Vagina (tissue), 2 donors: ENCODE measurements at places on chromosomes 6 and 20.

DNA sequence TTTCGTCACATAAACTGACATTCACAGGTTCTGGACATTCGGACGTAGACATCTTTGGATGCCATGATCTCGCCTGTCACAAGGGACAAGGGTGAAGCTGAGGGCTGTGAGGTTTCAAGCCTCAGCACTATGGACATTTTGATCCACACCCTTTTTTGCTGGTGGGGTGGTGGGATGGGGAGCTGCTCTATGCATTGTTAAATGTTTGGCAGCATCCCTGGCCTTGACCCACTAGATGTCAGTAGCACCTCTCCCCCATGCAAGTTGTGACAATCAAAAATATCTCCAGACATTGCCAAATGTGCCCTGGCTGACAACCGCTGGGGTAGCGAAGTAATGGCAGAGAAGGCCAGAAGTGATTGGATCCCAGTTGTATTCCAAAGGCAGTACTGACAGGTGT is 229.4 kb downstream of the TSHZ2 start:
- DNase-seq, result no peak

GRCh38 chr6:20559924-20560551 is 25.8 kb downstream of the CDKAL1 start:
- no peak for DNase-seq

GRCh38 chr6:21769968-21770367 is 176.4 kb downstream of the SOX4 start:
- no peak for DNase-seq

- DNase-seq, result no peak
Observed at GRCh38 chr20:37393863-37394542, 48.1 kb downstream of the SRC start.

DNA sequence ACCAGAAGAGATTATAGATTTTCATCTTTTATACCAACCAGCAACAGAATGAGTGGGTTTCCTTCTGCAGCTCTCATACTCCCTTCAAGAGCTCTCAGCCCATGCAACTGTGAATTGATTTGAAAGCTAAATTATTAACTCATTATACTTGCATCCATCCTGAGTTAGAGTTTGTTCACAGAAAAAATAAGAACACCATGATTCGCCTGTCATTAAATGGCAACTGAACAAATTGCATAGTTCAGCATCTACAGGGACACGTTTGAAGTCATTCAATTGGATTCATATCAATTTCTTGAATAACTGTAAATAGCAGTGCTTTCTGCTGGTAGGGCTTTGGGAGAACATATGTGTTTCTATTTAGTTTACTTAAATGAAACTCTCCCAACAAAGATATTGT is 65.7 kb downstream of the NKAIN2 start:
- no peak for DNase-seq

DNA sequence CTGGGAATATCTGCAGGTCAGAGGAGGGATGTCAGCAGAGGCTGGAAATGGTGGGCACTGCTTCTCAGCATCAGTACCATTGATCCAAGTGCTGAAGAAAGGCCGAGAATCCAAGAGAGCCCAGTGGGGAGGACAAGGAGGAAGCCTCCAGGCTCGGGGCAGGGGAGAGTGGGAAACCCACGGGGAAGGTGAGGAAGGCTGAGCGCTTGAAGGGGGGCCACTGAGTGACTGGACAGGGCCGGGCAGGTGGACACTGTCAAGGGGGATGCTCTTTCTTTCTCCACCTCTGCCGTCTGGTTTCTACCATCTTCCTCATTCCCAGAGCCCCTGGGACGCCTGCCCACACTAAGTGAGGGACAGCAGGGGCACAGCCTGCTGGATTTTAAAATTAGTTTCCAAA is 335.0 kb downstream of the CDH4 start:
- DNase-seq, result no peak

- peak; percentile 86 for DNase-seq
Observed at GRCh38 chr6:41200296-41200900, 551 bp downstream of the TREML2 start.

- DNase-seq, result no peak
Observed at GRCh38 chr6:100488244-100488643, 23.5 kb upstream of the SIM1 start.

DNA sequence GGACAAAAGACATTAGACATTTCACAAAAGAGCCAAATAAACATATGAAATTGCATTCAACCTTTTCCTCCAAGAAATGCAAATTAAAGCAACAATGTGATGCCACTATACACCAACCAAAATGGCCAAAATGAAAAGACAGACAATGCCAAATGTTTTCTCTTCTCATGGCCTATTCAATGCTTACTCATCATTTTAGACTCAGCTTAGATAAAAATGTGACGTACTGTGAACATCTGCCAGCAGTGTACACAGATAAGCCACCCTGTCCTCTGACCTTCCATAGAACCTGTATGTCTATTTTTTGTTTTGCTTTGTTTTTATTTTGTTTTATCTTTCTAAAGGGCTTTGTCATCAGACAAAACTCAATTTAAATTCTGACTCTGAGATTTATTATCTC is 385.2 kb downstream of the FRK start:
- DNase-seq, result no peak

DNA sequence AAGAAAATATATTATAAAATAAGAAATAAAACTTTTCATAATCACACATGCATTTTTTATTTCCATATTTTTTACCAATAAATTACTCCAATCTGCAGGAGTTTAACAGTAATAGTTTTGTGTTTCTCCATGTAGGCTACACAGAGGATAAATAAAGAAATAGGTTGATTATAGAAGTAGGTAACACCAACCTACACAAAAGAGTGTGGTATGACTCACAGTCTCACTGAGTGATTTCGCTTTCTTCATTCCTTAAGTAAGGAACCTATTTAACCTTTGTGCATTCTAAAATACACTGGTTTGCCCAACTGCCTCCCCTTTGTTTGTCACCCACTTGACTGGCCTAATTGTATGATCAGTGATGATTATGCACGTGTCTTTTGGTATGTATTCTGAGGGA is 244.2 kb upstream of the RIMS1 start:
- DNase-seq, result no peak

DNA sequence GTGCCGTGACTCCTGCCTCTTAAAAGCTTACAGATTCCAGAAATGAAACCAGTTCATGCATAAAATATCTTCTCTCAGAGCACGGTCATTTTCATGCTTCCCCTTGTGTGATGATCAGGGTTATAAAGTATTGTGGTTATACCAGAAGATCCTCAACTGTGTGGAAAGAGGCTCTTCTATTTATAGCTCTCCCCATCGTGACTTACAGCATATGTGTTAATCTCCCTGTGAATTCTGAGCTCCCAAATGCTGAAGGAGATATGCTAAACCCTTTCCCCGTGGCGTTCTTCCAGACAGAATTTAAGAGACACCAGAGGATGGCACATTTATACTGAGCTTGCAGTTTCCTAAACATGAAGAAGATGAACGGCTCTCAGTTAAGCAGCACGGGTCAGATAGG is 158.8 kb downstream of the CDH26 start:
- DNase-seq, result no peak

DNA sequence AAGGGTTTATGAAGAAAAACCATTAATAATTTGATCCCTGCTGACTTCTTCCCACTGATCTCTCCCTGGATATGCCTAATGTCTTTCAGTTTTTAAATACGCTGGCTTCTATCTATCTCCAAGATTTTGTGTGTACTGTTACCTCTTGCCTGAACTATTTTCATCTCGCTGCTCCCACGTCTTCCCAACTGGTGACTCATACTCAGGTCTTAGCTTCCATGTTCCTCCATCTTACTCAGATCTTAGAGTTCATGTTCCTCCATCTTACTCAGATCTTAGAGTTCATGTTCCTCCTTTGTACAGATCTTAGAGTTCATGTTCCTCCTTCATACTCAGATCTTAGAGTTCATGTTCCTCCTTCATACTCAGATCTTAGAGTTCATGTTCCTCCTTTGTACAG is 21.6 kb downstream of the GPR6 start:
- DNase-seq, result no peak

DNA sequence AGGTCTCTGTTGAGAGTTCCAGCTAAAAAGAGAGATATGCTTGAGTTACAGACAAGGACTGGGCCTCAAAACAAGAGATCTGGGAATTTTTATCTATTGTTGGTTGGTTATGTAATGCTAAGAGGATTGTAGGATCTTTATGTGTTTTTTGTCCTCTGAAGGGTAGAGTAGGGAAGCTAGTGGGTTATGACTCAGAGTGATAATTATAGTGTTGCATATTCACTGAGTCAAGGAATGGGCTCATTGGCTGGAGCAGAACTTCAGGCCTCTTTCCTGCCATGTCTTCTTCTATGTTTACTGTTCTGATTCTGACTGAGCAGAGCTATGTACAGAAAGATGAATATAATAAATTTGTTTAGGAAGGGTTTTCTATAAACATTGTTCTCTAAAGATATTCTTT is 66.1 kb upstream of the NOX3 start:
- no peak for DNase-seq

DNA sequence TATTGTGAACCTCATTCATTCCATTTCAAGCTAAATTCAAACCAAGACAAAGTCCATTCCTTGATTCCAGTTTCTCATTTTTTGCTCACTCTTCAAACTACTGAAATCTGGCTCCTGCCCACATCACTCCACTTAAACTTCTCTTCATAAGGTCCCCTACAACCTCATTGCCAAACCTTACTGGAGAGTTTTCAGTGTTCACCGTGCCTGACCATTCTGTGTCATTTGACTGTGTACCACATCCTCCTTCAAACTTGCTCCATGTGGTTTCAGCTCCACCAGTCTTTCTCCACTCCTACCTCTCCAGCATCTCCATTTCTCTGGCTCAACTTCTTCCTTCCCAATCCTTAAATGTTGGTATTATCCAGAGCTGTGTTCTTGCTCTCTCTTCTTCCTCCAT is 38.5 kb upstream of the TAB2 start:
- no peak for DNase-seq

GRCh38 chr6:10659699-10660348 is 34.6 kb downstream of the C6orf52 start:
- DNase-seq, result no peak

- no peak for DNase-seq
Observed at GRCh38 chr6:165663736-165664558, 906 bp upstream of the PDE10A start.

DNA sequence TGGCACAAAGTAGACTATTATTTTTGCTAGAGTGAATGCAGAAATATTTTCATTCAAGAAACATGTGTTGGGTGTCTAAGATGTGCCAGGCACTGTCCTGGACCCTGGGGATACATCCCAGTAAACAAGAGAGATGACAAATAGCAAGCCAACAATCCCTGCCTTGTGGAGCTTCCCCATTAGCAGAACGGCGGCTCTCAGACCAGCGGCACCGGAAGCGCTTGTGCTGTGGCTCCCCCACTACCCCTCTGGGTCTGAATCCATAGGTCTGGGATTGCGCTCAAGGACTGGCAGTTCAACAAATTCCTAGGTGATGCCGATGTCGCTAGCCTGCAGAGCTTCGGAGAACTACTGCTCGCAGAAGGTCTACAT is 98.5 kb upstream of the AGPAT4 start:
- DNase-seq, result no peak

DNA sequence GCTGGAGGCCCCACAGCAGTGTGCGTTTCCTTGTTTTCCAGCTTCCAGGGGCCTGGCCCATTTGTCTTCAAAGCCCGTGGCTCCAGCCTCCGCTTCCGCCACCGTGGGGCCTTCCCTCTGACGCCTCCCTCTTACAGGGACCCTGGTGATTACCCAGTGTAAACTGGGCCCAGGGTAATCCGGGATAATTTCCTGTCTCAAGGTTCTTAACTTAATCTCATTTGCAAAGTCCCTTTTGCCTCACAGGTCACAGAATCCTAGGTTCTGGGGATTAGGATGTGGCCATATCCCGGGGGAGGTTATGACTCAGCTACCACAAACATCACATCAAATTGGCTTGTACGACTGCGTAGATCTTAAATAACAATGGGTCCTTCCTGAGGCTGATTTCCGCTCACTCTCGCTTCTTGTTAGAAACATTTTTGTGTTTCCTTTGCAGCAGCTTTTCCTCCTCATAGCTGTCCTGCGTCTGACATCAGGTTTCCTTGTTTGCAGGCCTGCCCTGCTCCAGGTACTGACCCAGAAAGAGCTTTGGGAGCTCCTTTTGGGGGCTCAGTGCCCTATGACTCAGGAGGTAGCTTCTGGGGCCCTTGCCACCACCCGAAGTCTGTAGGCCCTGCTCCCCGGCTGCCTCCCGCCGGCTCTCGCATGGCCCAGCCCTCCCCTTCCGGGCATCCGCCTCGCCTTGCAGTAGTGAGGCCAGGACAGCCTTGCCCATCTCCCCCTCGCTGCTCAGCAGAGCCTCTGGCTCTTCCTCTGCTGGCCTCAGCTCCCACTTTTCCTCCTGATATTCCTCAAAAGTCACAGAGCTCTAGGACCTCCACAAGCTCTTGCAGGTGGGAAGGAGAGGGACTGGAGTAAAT is 100.5 kb downstream of the ERMARD start:
- peak; percentile 52 for DNase-seq

DNA sequence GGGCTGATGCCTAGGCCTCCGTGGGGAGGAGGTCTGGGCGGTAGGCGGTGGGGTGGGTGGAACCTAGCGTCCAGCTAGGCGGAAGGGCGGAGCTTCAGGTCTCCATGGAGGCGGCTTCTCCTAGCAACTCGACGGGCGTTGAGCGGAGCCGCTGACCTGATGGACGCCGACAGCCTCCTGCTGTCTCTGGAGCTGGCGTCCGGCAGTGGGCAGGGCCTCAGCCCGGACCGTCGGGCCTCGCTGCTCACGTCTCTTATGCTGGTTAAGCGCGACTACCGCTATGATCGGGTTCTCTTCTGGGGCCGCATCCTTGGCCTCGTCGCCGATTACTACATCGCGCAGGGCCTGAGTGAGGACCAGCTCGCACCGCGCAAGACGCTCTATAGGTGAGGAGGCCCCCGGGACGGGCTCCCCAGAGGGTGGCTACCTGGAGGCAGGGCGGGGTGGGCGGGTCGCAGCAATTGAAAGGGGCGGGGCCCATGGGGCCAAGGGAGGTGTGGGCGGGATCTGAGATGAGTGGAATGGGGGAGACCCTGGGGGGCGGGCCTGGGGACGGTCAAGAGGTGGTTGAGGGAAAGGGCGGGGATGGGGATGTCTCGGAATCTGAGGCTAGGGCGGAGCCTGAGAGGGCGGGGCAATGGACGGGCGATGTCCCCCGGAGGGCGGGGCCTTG is at the start of gene RSPH9:
Gene RSPH9, plus strand, starts transcription at position 97 of the 673 bp plus-strand sequence. Its CDS starts 63 bp downstream, at position 160.
- DNase-seq, result no peak

- no peak for DNase-seq
Observed at GRCh38 chr20:46767127-46767761, 57.8 kb downstream of the SLC2A10 start.

DNA sequence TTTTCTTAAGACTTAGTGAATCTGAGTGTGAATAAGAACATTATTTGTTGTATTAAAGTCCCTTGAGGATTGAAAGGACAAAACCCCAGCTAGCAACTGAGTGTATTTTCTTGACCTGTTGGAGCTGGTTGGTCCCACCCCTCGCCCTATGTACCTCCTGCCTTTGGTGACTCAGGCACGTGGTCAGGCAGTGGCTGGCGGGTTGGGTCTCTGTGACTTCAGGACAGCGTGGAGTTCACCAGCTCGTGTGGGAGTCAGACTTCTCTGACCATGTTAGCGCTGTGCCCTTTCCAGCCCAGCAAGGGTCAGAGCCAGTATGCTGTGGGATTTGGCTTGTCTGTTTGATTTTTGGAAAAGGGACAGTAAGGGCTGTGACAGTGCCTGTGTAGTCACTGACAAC is 93.7 kb downstream of the SSR1 start:
- no peak for DNase-seq

- no peak for DNase-seq
Observed at GRCh38 chr6:36656441-36656840, 22.1 kb upstream of the CDKN1A start.
